ENCODE measurements at places on chromosomes 7 and 10.
A peak's percentile ranks its signal among the peaks of the same experiment; 100 is the strongest.

DNA sequence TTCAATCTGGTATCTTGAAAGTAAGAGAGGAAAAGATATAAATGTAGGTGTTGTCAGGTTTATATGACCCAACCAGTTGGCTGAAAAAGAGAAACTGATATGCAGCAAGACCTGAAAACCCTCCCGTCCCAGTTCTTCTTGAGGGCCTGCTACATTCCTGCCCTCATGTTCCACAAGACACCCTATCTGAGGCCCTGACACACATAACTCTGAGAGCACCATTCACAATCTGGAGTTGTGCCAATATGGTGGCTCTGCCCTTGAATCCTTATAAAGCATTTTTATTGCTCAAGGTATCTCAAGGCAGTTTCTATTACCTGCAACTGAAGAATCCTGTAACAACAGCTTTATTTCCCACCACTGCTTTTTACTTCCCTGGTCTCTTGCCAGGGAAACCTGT lies 17.0 kb downstream of the XPNPEP1 start:
- DNase-seq, result no peak

GRCh38 chr10:92119340-92119739 lies 171.5 kb downstream of the CPEB3 start:
- DNase-seq, result no peak

GRCh38 chr7:52309631-52310030 lies 725.8 kb upstream of the POM121L12 start:
- no peak for DNase-seq

DNA sequence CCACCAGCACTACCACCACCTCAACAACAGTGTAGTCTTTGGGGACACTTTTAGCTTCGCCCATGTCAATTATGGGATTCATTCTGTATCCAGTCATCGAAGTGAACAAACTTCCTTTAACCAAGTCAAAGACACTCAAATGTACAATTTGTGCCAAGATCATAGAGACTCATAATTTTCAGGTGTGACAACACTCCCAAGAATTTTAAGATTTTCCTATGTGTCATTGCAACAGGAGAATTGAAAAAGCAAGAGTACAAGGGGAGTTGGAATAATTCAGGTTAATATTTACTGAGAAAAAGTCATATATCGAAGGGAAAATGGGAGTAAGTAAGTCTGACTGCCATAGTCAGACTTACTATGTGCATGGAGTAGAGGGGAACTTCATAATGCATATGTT lies 26.2 kb downstream of the PON1 start:
- no peak for DNase-seq

GRCh38 chr10:90967865-90968264 lies 47.0 kb upstream of the ANKRD1 start:
- no peak for DNase-seq

DNA sequence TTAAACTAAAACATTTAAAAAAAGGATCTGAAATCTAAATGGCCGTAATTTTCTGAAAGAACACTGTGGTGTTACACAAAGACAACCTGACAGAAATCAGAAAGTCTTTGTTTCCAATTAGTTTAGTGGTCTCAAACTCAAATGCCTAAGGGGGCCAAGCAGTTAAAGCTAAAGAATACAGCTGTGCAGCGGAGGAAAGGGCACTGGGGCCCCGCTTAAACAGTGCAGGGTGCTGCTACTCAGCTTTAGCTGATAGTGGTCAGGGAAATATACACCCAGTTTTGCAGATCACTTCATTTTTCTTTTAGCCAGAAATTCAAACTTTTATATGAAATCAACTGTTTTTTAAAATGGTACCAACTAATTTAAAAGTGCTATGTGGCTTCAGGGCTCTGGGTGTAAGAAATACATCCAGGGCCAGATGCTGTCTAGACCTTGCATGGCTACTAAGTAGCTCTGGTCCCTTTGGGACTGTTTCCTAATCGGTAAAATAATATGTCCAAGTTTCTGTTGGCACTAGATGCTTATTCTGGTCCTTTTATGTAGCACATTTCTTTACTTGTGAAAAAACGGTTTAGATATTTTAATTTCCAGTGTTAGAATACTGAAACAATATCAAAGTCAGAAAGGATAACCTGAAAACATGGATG lies 161.8 kb upstream of the LAMB4 start:
- DNase-seq, result no peak

- no peak for DNase-seq
Measured at GRCh38 chr10:120457431-120458172, 575 bp downstream of the PLPP4 start.

- DNase-seq, result no peak
Measured at GRCh38 chr7:92880212-92881090, 44.1 kb upstream of the CDK6 start.

DNA sequence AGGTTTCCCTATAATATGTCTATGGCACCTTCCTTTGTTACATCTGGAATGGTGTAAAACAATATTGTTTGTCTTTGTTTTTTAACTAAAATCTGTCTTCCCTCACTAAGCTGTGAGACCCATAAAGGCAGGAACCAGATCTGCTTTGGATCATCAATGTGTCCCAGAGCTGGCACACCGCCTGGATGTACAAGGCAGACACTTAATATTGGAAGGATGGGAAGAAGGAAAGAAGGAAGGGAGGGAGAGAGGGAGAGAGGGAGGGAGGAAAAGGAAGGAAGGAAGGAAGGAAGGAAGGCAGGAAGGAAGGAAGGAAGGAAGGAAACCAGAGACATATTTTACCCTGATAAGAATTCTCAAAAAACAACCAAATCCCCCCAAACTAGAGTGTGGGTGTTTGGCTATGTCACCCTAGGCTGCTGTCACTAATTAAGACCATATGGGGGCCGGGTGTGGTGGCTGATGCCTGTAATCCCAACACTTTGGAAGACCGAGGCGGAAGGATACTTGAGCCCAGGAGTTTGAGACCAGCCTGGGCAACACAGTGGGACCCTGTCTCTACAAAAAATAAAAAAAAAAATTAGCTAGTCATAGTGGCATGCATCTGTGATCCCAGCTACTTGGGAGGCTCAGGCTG lies 59.6 kb downstream of the SH3PXD2A start:
- DNase-seq, result no peak

DNA sequence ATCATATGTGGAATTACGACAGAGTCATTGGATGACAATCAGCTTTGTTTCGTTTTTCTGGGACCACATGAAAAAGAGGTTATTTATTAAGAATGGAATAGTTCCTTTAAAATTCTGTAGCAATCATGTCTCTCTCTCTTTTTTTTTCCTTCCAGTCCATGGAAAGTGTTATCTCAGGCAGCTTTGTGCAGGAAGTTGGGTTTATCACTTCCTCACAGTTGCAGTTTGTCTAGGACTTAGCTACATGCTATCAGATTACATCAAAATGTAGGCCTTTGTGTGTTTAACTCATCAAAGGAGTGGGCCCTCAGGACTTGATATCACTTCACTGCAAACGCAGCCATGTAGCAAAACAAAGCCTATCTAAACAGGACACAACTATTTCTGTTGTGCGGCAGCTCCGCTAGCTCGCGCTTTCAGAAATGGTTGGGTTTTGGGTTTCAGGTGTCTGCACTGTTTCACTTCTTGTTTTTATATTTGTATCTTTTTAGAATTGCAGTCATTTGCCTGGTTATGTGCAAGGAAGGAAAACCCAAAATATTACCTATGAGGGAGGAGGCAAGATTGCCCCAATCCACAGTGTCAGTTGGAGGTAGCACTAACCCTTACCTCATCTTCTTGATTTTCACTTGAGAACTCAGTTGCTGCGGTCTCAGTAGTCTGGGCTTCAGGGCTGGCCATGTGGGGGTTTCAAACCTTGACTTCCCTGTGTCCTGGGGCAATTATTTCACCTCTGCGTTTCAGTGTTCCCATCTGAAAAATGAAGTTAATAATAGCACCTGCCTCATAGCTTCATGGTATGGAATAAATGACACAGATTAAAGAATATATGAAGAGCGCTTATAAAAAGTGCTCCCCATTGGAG lies 66.7 kb downstream of the HHEX start:
- no peak for DNase-seq

DNA sequence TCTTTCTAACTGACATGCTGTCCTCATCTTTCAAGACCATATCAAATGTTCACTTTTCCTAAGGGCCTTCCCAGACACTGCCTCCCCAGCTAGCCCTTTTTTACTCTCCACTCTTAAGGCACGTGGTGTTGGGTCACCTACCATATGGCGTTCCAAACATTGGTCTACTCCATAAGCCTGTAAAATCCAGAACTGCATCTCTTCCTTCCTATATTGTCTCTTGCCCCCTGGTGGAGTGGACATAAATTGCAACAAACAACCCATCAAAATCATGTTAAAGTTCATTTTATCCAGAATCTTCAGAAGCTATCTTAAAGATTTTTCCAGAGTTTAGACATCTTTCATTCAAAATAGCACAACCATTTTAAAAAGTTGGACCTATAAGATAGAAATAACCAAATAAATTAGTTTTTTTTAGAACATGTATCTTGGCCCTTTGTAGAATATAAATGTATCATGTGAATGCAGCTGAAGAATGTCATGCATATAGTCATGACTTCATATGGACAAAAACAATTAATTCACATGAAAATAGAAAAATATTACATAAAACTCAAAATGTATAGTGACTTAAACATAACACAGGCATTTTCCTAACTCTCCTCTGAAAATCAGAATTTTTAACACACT lies 180.6 kb upstream of the CHRM2 start:
- DNase-seq, result no peak

DNA sequence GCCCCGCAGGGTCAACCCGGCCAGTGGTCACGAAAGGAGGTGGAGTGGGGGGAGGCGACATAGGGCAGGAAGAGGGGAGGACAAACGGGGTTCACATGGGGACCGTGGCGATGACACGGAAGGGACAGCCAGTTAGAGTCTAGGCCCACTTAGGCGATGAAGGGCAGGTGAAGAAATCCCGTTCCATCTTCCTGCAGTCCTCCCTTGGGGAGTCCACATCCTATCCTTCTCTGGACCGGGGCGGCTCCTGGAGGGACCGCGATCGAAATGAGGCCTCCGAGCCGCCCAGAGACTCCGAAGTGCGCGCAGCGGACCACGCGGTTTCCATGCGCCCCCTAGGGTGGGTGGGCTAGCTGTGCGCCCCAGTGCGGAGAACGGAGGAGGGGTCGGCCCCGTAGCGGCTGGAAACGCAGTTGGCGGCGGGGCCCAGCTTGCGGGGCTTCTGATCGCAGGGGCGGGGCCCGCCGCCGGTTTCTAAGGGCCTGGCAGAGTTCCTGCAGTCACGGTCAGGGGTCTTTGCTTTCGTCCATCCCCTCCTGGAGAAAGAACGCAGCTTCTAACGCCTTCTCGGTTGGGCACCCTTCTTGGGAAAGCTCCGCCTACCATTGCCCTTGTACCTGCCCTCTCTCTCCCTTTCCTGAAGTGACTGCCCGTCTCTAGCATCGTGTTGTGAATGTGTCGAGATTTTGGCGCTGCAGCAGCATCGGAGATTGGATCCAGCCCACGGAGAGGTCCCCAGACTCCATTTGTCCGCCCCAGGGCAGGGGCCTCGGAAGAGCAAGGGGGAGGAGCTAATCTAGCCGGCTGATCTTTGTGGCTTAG lies 17.9 kb upstream of the TMEM225B start:
- DNase-seq, result peak; percentile 72

DNA sequence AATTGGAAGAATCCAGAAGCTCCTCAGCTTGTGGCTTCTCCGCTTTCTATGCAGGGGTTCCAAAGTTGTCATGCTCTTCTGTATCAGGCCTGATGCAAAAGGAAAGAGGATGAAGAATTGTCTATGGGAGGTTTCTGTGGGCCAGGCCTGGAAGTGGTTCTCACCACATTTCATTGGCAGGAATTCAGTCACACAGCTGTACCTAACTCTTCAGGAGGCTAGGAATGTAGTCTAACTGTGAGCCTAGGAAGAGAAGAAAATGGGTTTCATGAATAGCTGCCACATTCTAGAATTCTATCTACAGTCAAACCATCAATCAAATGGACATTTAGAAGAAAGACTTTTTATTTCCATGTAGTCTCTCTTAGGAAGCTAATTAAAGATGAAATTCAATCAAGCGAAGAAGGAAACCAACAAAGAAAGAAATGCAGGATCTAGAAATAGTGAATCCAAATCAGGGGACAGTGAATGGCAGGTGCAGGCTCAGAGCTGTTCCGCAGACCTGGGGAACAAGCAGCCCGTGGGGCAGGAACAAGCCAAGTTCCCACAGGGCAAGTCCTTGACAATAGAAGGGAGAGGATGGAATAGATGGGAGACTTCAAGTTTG lies 25.4 kb upstream of the USP6NL start:
- DNase-seq, result no peak

DNA sequence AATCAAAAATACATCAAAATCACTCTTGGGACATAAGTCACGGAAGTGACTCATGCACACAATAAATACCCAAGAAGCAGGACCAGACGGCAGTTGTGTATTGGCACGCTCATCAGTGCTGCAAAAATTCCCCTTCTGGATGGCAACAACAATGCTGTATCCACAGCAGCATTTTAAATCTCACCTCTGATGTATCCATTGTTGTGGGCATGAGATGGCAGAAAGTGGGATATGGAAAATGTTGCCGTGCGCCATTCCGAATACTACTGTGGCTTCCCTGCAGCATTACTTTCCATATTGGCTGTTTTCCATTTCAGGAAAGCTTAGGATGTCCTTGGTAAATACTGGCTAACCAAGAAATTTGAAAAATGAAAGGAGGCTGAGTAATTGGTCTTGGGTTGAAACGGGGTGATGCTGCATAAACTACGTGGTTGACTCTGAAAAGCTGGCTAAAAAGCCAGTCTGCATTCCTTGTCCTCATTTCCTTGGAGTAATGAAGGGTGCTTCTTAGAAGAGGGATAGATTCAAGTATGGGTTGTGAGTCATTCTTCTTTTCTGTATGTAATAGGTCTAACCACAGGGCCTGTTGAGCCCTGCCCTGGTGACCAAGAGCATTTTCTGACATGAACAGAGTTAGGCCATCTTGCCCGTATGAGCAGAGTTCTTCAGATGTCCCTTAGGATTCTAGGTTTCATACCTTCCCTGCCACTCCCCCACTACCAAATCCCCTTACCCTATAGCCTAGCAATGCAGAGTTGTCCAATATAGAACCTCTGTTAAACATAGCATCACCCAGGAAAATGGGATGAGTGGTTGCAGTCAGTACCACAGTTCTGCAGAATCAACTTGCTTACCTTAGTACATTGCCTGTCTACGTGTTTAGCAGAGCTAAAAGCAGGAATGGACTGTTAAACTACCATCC lies 36.3 kb upstream of the TOMM7 start:
- DNase-seq, result no peak

DNA sequence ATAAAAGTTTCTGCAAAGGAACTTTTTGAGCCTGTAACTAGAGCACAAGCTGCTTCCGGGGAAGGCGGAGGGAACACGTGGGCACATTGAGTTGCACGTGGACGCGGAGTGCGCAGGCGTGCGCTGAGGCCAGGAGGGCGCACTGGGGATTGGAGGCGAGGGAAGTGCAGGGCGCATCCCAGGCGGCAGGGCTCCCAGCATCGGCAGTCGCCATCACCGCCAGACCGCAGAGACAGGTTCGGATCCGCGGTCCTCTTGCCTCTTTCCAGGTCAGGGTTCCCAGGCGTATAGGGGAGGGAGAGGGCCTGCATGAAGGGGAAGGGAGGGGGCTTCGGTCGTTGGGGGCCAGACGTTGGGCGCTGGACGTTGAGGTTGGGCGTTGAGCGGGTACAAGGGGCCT lies at the start of gene TDRD1:
Gene TDRD1 (plus strand): TSS at position 206 of the 400 bp plus-strand sequence. CDS start 8,479 bp downstream, outside the sequence.
- no peak for DNase-seq

DNA sequence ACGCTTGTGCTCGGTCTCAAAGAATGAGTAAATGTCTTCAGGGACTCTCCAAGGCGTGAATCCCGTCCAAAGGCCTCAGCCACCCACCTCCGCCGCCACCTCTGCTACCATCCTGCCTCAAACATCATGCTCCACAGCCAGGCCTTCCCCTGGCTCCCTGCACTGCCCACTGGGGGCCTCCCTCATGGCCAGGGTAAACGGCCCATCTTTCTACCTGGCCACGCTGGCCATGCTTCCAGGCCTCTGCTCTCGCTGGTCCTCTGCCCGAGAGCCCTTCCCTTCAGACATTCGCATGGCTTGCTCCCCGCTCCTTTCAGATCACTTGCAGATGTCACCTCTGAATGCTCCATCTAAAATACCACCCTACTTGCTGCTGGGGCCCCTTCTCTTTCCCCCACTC lies 40.2 kb downstream of the ZNF783 start:
- DNase-seq, result no peak

Measured in stimulated activated CD8-positive, alpha-beta memory T cell treated with anti-CD3 and anti-CD28 coated beads, Interleukin-4, amount 100 ng/mL, for 48 hours (primary cell).